ENCODE measurements at places on chromosomes 5 and 9.

GRCh38 chr9:128152133-128153059, 3.1 kb downstream of the LCN2 start:
- DNase-seq: no peak

DNA sequence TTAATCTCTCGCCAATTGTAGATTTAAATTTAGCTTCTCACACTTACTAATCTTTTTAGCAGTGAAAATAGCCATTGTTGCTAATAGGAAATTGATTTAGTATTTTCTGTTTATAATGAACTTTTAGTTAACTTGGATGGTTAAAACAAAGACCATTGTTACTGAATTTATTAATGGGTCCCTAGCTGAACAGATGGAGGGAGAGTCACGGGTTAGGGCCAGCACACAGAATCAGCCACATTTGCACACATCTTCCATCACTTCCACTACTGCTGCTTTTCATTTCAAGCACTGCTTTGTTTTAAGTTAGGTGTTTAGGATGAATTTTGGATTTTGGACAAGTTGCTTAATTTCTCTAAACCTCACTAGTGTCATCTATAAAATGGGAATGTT, 125.9 kb upstream of the ADAMTSL1 start:
- no peak for DNase-seq

- DNase-seq: no peak
These were observed 16.5 kb upstream of the CEP120 start for GRCh38 chr5:123439709-123440108.

GRCh38 chr9:97615439-97616072, 17.6 kb downstream of the TSTD2 start:
- no peak for DNase-seq

DNA sequence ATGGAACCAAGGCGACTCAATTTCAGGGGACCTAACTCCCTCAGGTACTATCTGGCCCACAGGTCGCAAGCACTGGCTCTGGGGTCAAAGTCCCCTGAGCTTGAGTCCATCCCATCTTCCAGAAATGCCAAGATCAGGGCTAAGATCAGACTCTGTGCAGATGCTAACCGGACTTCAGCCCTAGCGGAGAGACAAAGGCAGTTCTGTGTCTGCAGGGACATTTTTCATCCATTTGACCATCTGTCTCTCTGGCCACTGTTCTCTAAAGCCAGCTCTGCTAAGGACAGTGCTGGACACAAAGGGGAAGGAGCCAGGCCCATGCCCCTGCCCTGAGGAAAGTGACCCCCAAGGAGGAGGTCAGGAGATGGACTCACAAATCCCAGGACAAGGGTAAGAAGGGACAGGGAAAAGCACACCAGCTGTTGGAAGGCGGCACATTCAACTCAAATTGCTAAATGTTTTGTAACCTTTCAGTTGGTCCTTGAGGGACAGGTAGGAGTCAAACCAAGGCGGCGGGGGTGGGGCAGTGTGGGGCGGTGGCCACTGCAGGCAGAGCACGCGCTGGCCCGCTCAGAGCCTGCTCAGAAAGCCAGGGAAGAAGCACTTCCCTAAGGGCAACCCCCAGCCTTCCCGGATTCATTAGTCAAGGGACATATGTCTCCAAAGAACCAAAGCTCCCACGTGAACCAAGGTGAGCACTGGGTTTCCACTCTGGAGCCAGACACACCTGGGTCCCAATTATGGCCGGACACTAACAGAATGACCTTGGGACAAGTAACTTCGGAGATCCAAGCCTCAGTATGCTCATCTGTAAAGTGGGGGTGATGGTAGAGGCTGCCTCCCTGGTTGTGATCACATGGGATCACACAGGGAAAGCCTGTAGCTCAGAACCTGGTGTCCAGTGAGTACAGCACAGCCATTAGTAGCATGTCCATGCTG, 42.8 kb downstream of the STK10 start:
- no peak for DNase-seq
